ENCODE measurements at places on chromosomes 7 and 10.

GRCh38 chr10:67618116-67618515 lies 77.9 kb downstream of the CTNNA3 start:
- DNase-seq = no peak

GRCh38 chr7:29401769-29402168 lies 161.9 kb upstream of the PRR15 start:
- DNase-seq = no peak

- DNase-seq = no peak
Measured at GRCh38 chr7:127392182-127392565, 334 bp downstream of the ZNF800 start.

- no peak for DNase-seq
Measured at GRCh38 chr7:157433628-157434027, 96.8 kb downstream of the DNAJB6 start.

DNA sequence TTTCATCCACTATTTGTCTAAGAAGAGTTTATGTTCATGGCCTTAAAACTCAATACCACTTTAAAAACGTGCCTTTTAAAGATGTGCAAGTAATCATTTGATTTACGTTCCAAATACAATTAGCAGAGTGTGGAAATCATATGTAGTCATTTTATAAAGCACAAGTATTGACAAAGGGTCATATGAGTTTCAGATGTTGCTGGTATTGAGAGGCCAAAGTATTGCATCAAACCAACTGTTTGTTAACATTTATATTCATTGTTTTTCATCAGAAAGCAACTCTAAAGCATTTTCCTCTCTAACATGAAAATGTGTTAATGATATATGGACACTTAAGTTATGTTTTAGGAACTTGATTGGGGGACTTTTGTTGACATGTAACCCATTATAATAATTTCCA lies 11.5 kb upstream of the TSGA13 start:
- no peak for DNase-seq

GRCh38 chr10:49601857-49602256 lies 8.3 kb upstream of the SLC18A3 start:
- no peak for DNase-seq

DNA sequence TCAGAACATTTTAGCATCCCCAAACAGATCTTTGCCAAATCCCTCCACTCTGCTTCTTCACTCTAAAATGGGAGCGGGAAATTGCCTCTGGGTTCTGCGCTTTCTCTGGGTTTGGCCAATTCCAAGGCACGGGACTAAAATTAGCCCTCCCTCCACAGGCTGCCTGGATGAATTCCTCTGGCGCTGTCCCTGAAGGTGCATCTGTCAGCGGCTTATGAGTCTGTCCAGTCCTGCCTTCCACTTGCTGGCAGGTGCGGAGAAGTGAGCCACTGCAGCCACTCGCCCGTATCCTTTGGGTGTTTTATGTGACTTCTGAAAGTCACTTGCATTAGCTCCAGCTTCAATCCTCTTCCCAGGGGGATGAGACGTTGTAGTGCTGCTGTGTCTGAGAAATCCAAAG lies 121.6 kb downstream of the SH2D4B start:
- DNase-seq = no peak

GRCh38 chr7:27104341-27105058 lies 2.0 kb upstream of the HOXA2 start:
- DNase-seq = no peak

GRCh38 chr10:12051241-12051640 lies 8.6 kb upstream of the UPF2 start:
- no peak for DNase-seq

DNA sequence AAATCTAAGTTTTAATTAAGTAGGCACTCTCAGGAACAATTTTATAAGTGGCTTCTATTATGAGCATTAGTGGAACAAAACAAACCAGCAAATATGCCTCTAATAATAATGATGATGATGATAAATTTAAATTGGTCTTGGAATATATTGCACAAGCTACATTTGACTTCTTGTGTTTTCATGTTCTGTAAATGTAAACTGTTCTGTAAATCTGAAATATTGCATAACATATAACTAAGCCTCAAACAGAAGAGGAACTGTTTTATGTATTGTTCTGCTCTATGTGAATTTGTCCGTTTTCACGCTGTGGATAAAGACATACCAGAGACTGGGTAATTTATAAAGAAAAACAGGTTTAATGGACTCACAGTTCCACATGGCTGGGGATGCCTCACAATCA lies 625.2 kb upstream of the CELF2 start:
- DNase-seq = no peak

DNA sequence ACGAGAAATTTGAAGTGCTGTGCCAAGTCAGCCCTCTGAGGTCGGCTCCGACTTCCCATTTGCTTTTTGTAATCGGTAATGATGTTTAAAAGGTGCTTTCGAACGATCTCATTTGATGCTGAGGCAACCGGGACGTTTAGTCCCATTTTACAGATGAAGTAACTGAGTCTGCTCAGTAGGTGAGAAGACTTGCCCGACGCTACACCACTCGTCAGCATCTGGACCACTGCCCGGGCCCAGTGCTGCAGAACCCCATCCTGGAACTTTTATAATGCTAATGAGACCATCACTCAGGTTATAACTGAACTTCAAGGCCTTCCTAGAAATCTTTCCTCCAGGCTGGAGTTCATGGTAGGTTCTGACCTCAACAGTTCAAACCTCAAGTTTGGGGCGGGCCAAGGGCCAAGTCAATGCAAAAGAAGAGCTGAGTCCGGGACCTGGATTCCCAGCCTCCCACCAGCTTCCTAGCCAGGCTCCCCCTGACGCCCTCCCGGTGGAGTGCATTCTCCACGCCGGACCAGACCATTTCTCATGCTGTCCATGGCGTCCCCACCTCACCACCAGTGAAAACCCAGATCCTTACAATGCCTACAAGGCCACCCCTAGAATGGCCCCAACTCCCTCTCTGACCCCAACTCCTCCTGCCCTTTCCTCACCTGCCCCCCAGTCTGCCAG lies 699 bp upstream of the PDLIM1 start:
- DNase-seq = no peak

DNA sequence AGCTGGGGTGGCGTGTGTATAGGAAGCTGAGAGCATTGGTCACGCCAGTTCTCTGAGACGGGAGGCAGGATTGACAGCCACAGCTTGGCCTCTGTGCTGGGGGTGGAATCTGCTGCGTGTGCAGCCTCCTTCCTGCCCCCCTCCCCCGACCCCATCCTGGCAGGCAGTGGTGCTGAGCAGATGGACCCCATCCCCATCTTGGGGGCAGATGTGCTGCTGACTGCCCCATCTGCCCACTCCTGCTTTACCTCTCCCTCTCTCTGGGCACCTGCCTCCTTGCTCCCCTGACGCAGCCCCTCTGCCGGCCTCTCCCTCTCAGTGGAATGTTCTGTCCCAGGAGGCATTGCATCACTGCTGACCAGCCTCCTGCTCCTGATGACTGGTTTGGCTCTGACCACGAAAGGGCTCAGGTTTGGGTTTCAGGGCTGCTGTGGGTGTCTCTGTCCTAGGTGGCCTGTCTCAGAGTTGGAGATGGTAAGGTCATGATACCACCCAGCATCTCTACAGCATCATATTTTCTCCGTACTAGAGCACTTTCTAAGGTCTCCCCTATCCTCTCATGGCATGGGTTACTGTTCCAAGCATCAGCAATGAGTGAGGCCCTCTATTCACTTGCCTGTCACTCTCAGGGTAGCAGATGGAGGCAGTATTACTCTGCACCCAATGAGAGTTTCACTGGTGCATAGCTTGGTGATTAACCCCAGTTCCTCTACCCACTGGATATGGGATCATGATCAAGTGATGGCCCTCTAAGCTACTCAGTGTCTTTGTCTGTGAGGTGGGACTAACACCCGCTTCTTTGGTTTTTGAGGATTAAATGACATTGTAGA lies 81.9 kb downstream of the RBM20 start:
- DNase-seq = no peak

DNA sequence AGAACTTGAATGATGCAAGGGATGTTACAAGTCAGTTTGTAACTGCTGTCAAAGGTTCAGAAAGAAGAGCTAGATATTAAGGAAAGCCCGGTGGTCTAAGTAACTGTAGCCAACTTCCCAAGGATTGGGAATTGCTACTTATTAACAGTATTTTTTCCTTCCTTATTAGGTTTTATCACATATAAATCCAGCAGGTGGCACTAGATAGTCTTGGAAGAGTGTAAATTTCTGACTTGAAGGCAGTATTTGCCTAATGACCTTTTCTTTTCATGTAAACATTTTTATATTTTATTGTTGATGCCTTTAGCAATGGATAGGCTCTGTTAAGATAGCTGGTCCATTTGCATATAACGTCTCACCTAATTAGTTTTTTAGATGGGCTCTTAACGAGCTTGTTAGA lies 51.2 kb downstream of the ANLN start:
- no peak for DNase-seq
